ENCODE measurements at places on chromosomes 6 and 20.

DNA sequence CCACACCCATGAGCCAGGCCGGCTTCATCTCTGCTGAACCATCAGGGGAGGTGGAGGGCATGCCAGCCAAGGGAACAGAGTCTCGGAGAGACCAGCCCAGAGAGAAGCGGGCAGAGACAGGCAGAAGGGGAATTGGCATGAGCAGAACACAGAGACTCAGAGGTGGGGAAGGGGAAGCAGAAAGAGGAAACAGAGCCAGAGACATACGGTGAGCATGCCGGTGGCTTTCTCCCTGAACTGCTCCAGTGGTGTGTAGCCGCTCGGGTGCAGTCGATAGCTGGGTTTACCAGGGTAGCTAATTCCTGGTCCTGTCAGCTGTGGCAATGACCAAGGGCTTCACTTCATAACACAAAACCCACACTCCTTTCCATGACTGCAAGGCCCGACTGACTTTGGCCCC lies 83.6 kb upstream of the CCDC167 start:
- DNase-seq = no peak

- no peak for DNase-seq
Measured at GRCh38 chr20:39909447-39909846, 779.6 kb downstream of the MAFB start.

DNA sequence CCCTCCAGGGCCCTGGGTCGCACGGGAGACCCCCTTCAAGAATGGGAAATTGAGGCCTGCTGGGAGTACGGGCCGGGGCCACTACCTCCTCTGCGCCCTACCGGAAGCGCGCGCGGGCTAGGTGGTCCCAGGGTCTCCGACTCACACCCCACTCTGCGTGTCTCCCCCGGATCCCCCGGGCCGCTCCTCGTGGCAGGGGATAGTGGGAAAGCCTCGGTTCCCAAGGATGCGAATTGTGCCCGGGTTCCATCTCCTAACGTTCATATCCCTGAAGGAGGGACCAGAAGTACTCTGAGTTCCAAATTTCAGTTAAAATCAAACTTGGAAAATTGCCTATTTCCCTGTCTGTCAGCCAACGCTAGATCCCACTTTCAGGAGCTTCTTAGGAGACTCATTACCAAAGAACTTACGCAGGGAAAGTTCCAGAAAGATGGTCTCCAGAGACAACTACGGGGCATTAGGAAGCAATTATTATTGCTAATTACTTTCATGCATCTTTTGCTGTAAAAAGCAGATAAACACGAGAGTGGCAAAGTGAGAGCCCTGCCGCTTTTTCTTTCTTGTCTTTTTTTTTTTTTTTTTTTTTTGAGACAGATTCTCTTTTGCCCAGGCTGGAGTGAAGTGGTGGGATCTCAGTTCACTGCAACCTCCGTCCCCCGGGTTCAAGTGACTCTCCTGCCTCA lies 858 bp downstream of the FAM83D start:
- no peak for DNase-seq

DNA sequence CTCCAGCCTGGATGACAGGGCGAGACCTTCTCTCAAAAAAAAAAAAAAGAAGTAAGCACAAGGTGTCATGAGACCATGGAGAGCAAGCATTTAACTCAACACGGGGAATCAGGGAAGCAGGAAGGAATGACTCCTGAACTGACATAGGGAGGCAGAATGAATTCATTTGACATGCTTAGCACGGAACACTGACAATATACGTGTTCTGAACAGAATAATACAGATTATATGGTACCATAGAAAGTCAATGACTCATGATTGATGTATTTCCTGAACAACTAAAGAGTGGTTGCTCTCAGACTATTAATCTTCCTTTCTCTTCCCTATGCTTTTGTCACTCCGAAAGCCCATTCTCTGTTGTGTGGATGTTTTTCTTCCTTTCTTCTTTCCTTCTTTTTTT lies 20.7 kb upstream of the ASIP start:
- no peak for DNase-seq

DNA sequence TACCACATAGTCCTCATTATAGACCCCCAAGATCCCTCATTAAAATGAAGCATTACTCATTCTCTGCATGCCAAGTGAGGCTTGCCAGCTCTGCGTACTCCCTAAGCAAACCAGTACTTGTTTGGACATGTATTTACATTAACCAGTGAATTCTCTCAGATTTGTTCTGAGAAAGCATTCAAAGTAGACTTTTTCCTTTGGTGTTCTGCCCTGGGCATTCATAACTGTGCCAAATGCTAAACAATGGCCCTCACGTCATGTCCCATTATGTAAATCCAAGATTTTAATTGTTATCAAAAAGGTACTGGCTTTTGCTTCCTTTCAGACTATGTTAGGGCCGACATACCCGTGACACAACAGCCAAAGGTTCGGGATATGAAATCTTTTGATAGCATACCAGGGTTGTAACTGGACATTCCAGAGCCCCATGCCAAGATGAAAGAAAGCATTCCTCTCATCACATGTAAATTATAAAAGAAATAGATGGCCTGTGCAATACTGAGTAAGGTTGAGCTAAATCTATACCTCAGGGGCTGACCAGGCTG lies 164.2 kb downstream of the ADAT2 start:
- DNase-seq = no peak
